ENCODE measurements at places on chromosomes 5 and 9. TPM values are rescaled to one million over a fixed set of nuclear protein-coding genes. Genes with fewer than 3 reads are reported as not detected.

Gene GLRA1
- not detected for total RNA-seq

DNA sequence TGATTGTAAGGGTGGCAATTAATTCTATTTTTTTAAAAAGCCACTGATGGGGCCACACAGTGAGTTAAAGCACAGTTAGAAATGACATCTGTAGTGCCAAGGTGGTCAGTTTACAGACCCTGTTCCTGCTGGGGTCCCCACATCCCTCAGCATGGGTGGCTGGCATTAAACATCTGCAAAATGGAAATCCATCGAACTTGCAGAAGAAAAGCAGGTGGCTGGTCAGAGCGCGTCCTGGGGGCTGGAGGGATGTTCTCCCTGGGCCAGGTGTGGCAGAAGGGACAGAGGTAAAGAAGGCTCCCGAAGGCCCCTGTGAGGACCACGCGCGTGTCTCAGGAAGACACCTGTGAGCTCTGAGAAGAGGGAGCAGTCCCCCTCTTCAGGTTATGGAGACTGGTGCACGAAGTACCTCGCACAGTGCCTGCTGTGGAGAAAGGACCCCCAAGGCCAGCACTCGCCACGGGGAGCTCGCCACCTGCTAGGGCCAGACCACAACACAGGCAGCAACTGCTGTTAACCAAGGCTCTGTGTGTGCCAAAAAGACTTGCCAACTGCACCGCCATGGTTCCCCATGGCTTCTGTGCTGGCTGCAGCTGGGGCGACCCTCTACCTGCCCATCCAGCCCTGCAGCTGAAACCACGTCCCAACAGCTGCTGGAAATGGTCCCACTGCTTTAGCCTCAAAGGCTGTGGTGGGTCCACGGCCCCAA lies 65.2 kb downstream of the RASGEF1C start:
- no peaks in the 10 kb centered on the region for H3K4me1 ChIP-seq
- H3K27me3 ChIP-seq: peaks cover 17% of the 10 kb centered on the region
- no peak overlapping the region for H3K4me3 ChIP-seq
- H3K36me3 ChIP-seq: no peaks in the 10 kb centered on the region

- H3K27me3 ChIP-seq: no peaks in the 10 kb centered on the region
- H3K27ac ChIP-seq: no peak overlapping the region
- H3K36me3 ChIP-seq: no peaks in the 10 kb centered on the region
- H3K4me1 ChIP-seq: no peaks in the 10 kb centered on the region
These were observed 156.9 kb downstream of the CNTLN start for GRCh38 chr9:17291766-17292165.

DNA sequence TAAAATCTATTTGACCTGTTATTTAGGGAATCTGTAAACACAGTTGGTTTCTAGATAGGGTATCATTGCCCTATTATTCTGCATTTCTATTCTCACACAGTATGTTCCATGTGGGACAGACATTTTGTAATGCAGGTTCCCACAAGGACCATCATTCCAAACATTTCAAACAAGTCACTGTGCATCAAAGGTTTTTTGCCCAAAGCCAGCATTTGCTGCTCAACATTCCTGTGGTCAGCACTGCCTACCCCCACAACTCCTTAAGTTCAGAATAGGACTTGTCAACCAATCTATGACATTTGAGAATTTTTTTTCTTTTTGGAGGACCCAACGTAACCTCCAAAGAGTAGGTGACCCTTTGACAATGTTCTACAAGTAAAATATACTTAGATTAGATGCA lies 95.7 kb downstream of the LPAR1 start:
- peaks cover 4% of the 10 kb centered on the region for H3K27me3 ChIP-seq
- no peaks in the 10 kb centered on the region for H3K36me3 ChIP-seq

- no peaks in the 10 kb centered on the region for H3K4me1 ChIP-seq
- no peaks in the 10 kb centered on the region for H3K36me3 ChIP-seq
- no peak overlapping the region for H3K4me3 ChIP-seq
These were observed 490.5 kb upstream of the ZNF608 start for GRCh38 chr5:125236981-125237380.

Measured in activated naive CD4-positive, alpha-beta T cell treated with anti-CD3 and anti-CD28 coated beads for 36 hours (primary cell).